ENCODE measurements at places on chromosomes 2 and 18.

GRCh38 chr18:65347446-65347845 lies 403.4 kb upstream of the CDH7 start:
- no peak for DNase-seq

GRCh38 chr2:64780041-64780440 lies 126.3 kb upstream of the SERTAD2 start:
- no peak for DNase-seq

GRCh38 chr18:39599251-39599650 lies 2033.7 kb upstream of the CELF4 start:
- no peak for DNase-seq

DNA sequence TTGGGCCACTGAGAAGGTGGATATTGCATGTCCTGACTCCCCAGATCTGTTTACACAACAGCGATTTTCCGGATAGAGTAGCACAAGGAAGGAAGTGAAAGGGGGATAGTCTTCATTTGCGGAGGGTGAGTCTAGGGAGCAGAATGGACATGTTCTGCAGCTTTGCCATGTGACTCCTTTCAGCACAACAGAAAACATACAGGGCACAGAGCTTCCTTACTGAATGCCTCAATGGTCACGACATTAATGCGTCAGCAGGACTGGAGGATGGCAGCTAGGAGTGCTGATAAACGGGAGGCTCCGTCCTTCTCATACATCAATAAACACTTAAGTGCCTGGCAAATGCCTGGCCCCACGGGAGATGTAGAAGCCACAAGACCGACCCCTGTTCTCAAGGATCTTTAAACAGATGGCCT lies 163.0 kb downstream of the FAM210A start:
- DNase-seq, result peak; percentile 37

GRCh38 chr2:20062615-20063545 lies 11.5 kb upstream of the LAPTM4A start:
- no peak for DNase-seq

DNA sequence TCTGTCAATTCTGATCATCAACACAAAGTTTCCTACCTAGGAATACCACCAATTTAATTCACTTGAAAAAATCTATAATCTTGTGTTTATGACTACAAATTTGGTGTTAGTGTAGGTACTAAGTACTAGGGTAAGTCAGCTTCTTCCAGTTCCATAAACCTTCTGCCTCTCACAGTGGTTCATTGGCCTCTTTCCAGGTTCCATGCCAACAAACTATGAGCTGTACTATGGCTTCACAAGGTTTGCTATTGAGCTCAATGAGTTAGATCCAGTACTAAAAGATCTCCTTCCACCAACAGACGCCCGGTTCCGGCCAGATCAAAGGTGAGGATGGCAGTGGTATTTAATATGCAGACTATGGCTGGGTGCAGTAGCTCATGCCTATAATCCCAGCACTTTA lies 58.8 kb downstream of the PRKRA start:
- no peak for DNase-seq

DNA sequence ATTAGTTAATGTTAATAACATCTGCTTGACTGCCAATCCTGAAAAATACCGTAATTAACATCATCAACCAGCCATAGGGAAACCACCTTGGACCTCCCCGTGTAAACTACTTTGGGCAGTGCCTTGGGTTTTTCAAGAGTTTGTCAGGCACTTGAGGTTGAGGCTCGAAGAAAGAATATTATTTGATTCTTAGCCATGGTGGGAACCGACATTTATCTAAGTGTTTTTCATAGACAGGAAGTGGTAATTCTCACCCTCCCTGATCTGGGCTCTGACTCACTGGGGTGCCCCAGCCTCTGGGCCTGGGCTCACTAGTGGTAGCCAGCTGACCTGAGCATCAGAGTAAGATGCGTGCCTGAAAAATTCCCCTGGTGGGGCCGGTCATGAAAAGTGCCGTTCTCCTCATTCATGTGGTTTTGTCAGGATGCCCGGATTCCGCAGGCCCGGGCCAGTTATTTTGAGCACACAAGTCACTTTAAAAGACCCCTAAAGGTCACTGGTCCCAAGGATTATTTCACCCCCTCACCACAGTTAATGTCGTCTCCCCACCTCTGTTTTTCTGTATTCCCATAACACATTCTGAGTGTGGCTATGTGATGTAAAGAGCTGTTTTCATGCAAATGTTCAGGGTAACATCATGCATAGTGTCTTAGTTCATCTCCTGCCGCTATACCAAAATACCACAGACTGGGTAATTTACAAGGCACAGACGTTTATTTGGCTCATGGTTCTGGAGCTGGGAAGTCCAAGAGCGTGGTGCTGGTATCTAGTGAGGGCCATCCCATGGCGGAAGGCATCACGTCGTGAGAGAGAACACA lies 21.6 kb upstream of the SPATA3 start:
- peak; percentile 83 for DNase-seq

GRCh38 chr2:27250652-27251379 lies 12.0 kb downstream of the SLC30A3 start:
- DNase-seq, result no peak

GRCh38 chr2:11357428-11357972 lies 13.1 kb upstream of the ROCK2 start:
- DNase-seq, result no peak

DNA sequence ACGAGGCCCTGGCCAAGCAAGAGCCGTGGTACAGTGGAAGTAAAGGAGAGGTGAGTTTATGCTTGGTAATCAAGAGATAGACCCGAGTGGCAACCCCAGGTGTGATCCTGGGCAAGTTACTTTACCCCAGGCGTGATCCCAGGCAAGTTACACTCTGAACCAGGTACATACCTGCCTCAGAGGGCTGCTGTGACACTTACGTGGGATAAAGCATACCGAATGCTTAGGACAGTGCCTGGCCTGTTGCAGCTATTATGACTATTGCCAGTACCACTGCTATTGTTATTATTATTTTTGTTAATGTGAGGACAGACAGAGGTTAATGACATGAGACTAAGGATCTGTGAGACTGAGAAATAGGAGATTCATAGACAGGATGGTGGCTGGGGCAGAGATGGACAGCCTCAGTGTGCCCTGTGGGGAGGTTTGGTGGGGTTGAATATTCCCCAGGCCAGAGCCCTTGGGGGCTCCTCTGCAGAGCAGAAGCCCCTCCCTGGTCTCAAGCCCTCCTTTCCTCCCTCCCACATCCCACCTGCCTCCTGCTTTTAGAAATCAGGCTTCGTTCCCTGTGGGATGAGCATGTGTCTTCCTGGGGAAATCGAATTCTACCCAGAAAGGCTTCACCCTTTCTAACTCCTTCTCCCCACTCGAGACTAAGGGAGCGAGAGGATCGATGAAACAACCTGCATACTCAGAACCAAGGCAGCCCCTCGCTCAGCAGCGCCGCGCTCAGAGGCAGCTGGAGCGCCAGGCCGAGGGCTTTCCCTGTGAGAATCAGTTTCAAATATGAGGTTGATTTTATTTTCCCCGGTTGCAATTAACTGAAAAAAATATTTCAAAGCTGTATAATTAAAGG lies 62.0 kb upstream of the SIX3 start:
- DNase-seq, result no peak

DNA sequence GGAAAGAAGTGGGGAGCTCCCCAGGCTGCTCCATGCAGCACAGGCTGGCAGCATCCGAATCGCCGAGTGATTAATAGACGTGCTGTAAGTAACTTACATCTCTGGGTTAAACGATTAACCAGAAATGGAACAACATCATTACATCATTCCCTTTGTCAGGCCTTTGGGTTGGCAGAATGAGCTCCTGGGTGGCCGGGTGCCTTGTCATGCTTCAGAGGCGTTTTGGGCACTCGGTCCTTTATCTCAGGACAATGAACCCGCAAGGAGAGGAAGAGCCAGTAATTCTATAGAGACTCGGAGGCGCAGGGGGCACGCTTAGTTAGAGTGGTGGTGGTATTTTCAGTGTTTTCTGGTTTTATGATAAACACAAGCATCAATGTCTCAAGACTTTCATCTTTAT lies 146.9 kb upstream of the TPO start:
- DNase-seq, result no peak

DNA sequence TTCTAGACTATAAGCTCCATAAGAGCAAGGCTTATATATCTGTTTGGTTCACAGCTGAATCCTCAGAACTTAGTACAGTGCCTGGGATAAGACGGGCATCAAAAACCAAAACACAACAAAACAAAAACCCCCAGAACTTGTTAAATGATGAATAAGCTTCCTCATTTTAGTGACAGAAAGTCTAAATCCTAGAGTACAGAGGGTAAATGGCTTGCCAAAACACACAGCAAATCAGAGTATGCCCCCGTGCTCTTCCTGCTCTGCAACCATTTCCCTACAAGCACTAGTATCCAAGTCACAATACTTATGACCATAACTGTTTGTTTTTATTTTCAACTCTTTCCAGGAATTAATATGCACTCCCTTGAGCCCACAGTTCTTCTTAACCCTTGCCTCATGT lies 10.1 kb downstream of the ZNF521 start:
- DNase-seq, result no peak

DNA sequence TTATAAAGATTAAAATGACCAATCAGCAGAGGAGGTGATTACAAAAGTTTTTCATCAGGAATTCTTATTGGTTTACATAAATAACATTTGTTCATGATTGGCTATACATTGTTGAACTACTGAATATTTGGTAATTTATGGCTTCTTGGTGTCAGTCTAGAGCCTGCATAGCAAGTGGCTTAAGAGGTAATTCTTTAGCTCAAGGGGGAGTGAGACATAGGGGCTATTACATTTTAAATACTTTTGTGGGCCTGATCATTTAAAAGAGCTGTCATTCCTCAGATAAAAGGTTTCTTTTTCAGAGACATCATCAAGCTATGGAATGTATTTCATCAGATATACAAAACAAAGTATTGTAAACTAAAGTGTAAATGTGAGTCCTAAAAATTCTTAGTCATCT lies 373.8 kb downstream of the EPHA4 start:
- no peak for DNase-seq

GRCh38 chr18:63997606-63998005 lies 27.7 kb downstream of the SERPINB8 start:
- DNase-seq, result no peak

- no peak for DNase-seq
These were observed 94.0 kb downstream of the FMNL2 start for GRCh38 chr2:152428800-152429582.

DNA sequence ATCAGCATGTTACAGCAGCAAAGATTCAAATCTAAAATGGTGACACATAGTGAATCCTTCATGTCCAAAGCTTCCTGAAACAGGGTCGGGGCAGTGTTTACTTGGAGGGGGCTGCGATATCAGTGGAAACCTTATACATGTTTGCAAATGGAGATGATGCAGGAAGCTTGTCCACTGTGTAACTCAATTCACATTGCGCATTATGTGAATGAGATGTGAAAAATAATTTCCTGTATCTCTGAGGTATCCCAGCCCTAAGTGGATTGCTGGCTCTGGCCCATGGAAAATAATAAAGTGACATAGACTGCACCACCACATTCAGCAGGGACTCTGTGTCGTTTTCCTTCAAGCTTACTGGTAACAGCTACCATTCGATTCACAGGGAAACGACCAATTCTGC lies 505.5 kb downstream of the GALR1 start:
- no peak for DNase-seq

DNA sequence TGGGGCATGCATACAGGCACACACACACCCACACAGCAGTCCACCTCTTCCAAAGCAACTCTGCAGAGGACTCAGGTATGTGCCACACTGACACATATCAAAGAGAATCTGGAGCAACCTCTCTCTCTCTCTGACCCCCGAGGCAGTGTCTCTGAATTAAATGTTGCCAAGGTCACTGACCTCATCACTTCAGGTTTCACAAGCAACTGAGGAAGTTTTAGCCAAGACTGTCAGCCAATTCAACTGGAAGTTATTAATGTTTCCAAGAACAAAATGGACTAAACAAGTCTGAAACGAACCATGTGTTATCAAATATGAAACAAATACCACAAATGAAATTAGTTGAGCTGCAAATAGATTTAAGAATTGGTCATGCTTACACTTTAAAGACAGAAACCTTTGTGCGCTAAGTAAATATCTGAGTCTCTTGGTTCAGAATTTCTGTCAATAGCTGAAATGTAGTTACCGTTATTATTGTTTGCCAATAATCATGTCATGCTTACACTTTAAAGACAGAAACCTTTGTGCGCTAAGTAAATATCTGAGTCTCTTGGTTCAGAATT lies 86.1 kb downstream of the SLC25A12 start:
- no peak for DNase-seq

GRCh38 chr18:55243857-55244256 lies 284.6 kb upstream of the CCDC68 start:
- no peak for DNase-seq
